Esophagus mucosa (tissue), 1 donor: ENCODE measurements at places on chromosomes 13 and 19.
A peak's percentile ranks its signal among the peaks of the same experiment; 100 is the strongest.

DNA sequence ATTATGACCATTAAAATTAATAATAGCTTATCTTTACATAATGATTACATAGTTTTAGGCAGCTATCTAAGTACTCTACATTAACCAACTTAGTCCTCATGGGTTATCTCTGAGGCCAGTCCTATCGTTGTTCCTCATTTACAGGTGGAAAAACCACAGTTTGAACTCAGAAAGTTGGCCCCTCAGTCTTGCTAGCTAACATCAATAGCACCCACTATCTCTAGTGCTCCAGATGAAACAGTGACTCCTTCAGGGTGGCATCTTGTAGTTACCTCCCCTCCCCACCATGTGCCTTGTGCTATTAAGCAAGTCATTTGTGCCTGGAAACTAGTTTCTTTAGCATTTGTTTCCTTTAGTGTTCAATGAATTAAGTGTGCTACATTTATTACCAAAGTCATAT, 1086.7 kb downstream of the EFNB2 start:
- ATAC-seq = no peak

- ATAC-seq = no peak
These were observed 15.4 kb upstream of the TMEM160 start for GRCh38 chr19:47063874-47064273.

GRCh38 chr13:59877933-59878332, 285.8 kb downstream of the DIAPH3 start:
- ATAC-seq = no peak

- ATAC-seq = no peak
These were observed 100.4 kb upstream of the TSC22D1 start for GRCh38 chr13:44676534-44676933.

- peak; percentile 29 for ATAC-seq
These were observed 54.7 kb downstream of the NFIC start for GRCh38 chr19:3420909-3421619.

GRCh38 chr19:57241176-57241575, 744 bp downstream of the ZNF805 start:
- no peak for ATAC-seq

GRCh38 chr13:48333976-48334375, 30.4 kb downstream of the RB1 start:
- peak; percentile 96 for ATAC-seq

GRCh38 chr13:96391606-96392005, 301.7 kb downstream of the HS6ST3 start:
- ATAC-seq = no peak

DNA sequence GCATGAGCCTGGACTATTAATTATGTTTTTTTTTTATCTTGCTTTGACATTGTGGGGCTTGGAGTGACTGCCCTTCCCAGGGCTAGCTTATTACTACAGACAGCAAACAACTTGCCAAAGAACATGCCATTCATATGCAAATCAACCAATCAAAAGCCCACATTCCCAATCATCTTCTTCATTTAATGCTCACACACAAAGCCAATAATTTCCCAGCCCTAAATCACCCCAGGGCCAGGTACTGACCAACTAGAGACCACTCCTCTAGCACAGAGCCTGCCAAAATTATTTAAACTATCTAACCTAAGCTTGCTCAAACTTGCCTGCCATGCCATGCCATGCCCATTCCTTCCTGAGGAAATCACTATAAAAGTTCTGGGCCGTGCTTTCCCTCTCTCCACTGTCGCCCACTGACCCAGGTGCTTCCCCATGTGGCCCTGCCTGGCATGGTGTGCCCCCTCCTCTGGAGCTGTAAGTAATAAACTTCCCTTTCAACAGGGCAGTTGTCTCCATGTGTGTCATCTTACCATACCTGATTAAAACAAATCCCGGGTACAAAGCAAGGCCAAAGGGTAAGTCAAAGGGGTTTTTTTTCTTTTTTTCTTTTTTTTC, 15.7 kb downstream of the PBX4 start:
- peak; percentile 15 for ATAC-seq

DNA sequence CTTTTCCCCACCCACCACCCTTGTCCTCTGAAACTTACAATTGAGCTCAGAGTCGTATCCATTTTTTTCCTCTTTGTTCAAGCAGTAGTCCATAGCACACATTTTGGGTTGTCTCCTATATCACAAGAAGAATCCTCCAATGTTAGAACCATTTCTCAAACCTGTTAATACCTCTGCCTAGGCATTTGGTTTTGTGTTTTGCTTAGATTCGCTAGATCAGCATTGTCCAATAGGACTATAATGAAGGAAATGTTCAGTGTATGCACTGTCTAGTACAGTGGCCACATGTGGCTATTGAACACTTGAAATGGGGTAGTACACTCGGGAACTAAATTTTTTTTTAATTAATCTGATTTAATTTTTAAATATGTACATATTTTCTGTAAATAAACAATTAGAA, 12.6 kb downstream of the DPY19L3 start:
- no peak for ATAC-seq

GRCh38 chr13:50613356-50613831, 230.1 kb downstream of the DLEU7 start:
- no peak for ATAC-seq

GRCh38 chr13:43510956-43511901, 275.5 kb downstream of the ENOX1 start:
- ATAC-seq = no peak

GRCh38 chr19:46623915-46624502, 880 bp downstream of the PTGIR start:
- ATAC-seq = no peak

- ATAC-seq = no peak
These were observed 1.6 kb downstream of the FSTL3 start for GRCh38 chr19:677601-678436.

DNA sequence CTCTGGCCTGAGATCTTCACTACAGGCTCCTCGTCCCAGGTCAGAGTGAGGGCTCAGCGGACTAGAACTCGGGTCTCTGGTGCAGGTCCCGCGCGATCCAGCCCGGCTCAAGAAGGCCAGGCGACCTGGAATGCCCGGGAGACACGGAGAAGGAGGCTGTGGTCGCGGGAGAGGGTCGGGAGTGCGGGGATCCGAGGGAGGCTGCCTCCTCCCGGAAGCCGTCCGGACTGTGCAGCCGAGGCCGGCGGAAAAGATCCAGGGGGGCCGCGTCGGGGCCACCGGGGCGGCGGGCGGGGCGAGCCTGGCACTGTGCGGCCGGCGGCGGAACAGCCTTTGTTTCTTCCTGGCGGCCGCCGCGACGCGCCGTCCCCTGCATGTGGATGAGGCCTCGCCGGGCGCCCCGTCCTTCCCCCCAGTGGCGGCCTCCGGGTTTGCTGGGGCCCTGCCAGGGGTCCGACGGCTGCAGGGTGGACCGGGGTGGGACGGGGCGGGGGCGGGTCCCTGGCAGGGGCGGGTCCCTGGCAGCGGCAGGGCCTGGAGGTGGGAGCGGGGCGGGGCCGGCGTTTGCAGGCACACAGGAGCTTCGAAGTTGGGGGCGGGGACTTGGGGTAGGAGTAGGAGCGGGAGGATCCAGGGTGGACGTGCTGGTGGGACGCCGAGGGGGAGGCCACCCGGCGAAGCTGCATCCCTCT, 1.0 kb upstream of the SLC7A10 start:
- peak; percentile 46 for ATAC-seq

- ATAC-seq = peak; percentile 15
These were observed 6.9 kb downstream of the RAB8A start for GRCh38 chr19:16118489-16119033.

DNA sequence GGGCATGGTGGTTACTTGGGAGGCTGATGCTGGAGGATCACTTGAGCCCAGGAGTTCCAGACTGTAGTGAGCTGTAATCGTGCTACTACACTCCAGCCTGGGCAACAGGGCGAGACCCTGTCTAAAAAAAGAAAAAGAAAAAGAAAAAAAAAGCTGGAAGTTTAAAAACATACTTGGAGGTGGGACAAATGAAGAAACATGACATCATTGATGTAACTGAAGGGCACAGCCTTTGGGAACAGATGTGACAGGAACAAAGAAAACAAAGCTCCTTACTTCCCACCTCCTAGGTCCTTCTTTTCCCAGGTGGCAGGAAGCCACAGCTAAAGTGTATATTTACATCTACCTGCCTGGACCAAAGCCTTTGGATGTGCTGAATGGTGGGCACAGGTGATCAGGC, 1.9 kb downstream of the PEX11G start:
- no peak for ATAC-seq

DNA sequence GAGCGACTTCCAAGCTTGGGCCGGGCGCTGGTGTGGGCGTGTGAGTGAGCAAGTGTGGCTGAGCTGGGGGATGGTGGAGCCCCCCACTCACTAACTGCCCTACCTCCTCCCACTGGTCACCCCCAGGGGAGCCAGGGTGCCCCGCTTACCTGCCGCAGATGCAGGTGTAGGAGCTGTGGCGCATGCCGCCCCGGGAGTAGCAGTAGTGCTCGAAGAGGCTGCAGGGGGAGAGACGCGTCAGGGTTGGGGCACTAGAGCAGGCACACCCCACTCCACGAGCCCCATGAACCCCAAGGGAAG, 39.9 kb downstream of the CEBPG start:
- ATAC-seq = no peak

DNA sequence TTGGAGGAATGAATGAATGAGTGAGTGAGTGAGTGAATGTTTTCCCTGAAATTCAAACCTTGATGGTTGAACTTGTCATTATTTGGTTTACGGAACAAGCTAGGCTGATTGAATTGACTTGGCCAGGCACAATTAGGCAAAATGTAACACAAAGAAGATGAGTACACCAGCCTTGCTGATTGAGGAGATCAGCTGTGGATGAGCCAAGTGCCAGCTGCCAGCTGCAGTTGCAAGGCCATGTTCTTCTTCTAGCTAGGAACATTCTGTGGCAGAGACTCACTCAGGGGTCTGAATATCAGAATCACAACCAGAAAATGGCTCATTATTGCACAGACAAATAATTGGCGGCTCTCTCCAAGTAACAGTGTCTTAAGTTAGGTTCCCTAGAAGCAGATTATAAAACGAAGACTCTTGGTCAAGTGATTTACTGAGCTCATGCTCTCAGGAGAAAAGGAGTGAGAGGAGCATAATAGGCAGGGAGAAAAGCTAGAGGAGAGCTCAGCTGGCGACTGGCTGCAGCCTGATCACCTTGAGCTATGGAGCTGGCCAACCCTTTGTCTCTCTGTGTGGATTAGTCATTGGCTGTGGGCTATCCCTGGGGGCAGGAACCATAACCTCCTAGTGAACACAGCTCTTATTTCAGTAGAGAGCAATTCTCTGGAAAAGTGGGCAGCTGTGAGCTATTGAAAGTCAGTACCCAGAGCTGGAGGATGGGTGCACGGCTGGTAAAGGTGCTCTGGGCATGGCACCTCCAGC, 225.3 kb upstream of the SERP2 start:
- no peak for ATAC-seq

GRCh38 chr13:91361755-91362271, 14.3 kb downstream of the MIR17HG start:
- ATAC-seq = no peak

DNA sequence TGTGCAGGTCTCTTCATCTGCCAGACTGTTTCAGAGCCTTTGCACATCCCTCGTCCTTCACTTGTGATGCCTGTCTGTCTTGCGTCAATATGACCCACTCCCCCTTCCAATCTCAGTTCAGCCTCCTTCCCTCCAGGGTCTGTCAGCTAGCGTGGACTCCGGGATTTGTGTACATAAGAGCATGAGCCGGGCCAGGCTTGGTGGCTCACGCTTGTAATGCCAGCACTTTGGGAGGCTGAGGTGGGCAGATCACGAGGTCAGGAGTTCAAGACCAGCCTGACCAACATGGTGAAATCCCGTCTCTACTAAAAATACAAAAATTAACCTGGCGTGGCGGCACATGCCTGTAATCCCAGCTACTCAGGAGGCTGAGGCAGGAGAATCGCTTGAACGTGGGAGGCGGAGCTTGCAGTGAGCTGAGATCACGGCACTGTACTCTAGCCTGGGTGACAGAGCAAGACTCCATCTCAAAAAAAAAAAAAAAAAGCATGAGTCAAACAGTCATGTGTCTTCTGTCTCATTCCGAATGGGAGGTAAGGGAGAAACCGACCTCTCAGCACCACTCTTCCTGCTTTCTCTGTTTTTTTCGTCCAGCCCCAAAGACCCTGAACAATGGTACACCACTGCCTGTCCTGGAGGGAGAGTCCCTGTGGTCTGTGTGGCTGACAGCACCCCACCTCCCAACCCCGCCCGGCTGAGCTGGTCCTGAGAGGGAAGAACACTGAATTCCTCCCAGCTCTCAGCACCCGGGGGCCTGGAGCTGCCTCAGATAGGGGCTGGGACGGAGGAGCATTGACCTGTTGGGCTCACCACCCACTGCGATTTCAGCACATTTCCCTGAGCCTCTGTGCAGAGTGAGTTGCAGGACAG, 2.4 kb upstream of the SIGLEC9 start:
- no peak for ATAC-seq
